NCI-H524 (cell line): ENCODE measurements at places on chromosomes 1 and 21.

GRCh38 chr1:164670026-164670425, 111.0 kb downstream of the PBX1 start:
- no peak for DNase-seq

GRCh38 chr1:155741908-155742307, 53.0 kb downstream of the DAP3 start:
- no peak for DNase-seq

DNA sequence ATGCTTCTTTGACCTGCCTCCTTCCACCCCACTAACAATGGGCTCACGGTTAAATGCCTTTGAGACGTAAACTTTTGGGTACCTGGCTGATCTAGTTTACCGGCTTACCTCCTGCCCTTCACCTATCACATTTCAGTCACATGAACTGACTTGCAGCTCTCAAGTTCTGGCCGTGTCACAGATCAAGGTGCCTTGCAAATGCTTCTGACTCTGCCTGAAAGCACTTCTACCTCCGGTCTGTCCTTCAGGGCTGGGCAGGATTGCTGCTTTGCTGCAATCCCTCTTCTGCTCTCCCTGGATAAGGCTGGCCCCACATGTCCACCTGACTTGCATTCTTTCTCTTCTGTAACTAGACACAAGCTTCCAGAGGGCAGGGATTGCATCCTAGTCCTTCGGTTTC, 69.0 kb downstream of the GRIK1 start:
- no peak for DNase-seq

DNA sequence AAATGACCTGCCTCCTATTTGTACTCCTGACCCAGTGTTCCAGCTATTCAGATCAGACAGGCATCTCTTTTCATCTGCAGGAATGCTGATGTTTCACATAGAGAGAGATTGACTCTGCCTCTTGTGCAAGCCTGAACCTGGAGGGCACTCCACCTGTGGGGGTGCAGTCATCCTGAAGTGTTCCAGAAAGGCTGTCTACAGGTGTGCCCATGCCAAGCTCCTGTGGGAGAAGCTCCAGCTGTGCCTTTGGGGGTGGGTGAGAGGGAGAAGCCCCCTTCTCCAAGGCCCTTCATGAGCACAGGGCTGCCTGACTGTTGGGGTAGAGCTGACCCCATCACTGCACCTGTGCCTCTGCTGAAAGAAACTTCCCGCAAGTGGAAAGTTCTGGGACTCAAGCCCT, 22.8 kb downstream of the IFI44 start:
- DNase-seq = no peak

DNA sequence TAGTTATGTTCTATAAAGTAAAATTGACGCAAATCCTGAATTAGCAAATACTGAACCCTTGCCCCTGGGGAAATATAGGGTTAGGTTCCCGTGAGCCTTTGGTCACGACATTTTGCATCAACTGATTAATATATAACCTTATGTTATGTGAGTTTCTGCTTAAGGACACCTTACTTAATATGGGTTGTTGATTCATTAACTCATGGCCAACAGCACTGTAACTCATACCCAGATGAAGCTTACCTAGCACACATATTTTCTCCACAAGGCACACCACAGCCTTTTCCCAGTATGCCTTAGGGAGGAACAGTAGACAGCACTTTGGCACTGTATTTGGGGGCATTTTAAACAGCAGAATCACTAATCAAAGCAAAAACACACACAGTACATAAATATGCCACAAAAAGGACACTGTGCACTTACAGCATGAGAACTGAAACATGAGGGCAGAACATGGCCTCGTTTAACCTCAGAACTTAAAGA, 15.1 kb downstream of the INAVA start:
- no peak for DNase-seq

- DNase-seq = no peak
Measured at GRCh38 chr1:59755069-59755685, 59.6 kb upstream of the HOOK1 start.

DNA sequence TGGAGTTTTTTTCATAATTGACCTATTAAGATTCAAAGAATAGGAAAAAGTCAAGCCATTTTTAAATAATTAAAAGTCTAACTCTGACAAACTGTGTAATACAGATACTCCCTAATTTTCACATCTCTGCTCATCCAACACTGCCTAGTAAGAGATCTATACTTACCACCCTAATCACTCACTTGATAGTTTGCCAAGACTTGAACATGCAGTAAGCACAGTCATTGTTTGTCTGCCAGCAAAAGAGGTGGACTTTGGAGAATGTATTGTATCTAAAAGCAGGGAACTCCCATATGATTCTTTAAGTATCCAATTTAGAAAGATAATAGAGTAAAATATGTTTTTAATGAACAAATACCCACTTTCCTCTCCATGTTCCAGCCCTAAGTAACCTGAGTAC, 15.5 kb downstream of the TMEM59 start:
- no peak for DNase-seq

GRCh38 chr1:145960468-145961108, 2.8 kb upstream of the LIX1L start:
- peak; percentile 75 for DNase-seq

GRCh38 chr1:116178837-116179236, 67.6 kb downstream of the MAB21L3 start:
- no peak for DNase-seq

DNA sequence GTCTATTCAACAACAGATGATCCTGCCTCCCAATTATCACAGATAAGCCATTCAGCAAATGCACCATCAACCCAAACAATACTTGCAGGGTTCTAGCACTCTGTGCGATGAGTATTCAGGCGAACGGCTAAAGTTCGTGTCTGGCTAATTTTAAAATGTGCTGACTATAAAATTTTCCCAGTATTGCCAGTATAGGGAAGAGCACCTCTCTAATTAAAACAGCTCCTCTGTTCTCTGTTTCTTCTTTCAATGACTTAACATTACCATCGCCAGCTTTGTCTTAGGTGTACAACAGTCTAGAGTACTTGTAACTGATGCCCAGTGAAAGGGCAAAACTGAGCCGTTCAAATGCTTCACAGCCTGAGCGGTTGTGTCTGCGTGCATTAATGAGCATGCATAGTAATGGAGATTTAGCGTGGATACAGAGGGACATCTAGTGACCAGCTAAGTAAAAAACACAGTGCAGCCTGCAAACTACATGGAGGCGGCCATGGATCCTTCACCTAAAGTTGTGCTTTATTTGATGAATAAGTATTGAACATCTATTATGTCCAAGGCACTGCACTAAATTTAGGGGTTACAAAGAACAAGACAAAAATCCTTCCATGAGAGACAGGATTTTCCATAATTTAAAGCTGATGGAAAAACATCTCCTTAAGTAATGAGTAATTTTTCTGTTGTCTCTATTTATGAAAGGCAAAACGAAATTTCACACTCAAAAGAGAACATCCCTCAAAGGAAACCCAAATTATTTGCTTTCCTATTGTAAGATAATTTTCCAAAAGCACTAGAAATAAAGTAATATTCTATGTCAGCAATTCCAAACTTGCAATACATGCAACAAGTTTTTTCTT, 120.0 kb downstream of the SETD4 start:
- DNase-seq = peak; percentile 91

- no peak for DNase-seq
Measured at GRCh38 chr1:234889643-234890042, 239.0 kb downstream of the TOMM20 start.

DNA sequence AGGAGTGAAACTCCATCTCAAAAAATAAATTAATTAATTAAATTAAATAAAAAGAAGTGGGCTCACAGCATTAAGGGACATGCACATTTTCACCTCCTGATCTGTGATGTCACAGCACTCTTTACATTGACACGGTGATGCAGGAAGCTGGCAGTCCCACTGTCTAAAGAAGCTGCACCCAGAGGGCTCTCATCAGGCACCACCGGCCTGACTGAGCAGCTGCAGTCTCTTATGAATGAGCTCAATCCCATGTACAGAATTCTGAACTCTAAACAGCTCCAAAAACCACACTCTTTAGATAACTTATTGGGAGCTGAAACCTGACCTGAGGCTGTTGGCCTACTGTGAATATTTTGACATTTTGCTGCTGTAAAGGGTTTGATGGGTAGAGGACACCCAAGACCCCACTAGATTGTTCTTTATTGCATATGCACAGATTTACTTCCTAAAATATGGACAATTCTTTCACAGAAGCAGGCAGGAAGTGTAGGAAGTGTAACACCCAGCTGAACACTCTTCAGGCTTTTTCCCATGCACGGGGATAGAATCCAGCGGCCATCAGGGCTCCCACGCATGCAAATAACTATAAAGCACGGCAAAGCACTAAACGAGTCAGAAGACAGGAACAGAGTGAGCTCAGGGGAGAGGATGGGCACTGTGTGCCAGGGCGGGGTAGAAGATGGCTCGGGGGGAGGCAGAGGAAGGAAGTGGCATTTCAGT, 46.2 kb downstream of the L1TD1 start:
- no peak for DNase-seq

GRCh38 chr1:208606959-208607358, 362.8 kb upstream of the PLXNA2 start:
- peak; percentile 25 for DNase-seq

GRCh38 chr1:27634177-27634984, 604 bp downstream of the FGR start:
- DNase-seq = no peak

DNA sequence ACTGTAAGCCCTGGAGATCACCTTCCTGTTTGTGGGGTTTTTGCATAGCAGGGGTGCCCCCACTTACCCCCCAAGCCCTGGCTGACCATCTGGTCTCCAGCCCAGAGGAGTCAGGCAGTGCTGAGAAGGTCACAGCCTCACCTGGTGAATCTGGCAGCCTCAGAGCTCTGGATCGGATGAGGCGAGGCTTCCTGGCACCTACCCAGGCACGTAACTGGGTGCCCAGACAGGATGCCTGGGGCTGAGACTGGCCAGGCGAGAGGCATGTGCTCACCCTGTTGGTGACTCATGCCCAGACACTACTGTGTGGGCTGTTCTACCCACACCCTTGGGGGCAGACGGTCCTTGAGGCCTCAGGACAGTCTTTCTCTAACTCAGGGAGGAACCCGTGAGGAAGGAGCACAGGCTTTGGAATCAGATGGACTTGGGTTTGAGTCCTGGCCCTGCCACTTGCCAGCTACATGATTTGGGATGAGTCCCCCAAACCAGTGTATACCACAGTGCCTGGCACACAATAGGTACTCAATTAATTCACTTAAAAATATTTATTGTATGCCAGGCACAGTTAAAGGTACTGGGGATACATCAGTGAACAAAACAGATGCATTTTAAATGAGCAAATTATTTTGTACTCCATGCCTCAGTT, 15.1 kb upstream of the PADI3 start:
- DNase-seq = no peak

DNA sequence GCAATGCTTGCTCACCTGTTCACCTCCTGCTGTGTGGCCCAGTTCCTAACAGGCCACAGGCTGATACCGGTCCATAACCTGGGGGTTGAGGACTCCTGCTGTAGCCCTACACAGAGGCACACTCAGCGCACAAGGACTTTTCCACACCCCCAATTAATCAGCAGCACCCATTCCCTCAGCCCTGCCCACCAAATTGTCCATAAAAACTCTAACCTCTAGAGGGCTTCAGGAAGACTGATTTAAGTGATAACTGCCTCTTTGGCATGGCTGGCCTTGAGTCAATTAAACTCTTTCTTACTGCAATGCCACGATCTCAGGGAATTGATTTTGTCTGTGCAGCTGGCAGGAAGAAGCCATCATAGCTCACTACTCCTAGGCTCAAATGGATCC, 71.3 kb upstream of the MUTYH start:
- DNase-seq = no peak

DNA sequence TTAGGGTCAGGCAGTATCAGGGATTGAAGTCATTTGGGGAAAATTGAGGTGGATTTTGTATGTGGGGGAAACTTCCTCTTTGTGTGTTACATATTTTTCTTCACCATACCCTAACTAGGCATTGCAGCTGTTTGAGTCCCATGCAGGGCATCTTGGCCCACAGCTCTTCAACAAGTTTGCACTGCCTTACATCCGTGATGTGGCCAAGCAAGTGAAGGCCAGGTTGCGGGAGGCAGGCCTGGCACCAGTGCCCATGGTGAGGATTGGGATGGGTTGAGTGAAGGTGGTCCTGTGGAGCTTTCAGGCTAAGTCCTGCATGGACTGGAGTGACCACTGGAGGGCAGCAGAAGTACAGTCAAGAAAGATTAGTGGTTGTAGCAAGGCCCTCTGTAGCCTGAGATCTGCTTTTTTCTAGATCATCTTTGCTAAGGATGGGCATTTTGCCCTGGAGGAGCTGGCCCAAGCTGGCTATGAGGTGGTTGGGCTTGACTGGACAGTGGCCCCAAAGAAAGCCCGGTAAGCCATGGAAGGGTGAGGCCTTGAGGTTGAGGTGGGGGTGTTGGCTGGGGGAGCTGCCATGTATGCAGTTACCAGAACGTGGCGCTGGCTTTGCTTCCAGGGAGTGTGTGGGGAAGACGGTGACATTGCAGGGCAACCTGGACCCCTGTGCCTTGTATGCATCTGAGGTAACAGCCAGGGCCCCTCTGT, 2.4 kb downstream of the UROD start:
- DNase-seq = peak; percentile 76

DNA sequence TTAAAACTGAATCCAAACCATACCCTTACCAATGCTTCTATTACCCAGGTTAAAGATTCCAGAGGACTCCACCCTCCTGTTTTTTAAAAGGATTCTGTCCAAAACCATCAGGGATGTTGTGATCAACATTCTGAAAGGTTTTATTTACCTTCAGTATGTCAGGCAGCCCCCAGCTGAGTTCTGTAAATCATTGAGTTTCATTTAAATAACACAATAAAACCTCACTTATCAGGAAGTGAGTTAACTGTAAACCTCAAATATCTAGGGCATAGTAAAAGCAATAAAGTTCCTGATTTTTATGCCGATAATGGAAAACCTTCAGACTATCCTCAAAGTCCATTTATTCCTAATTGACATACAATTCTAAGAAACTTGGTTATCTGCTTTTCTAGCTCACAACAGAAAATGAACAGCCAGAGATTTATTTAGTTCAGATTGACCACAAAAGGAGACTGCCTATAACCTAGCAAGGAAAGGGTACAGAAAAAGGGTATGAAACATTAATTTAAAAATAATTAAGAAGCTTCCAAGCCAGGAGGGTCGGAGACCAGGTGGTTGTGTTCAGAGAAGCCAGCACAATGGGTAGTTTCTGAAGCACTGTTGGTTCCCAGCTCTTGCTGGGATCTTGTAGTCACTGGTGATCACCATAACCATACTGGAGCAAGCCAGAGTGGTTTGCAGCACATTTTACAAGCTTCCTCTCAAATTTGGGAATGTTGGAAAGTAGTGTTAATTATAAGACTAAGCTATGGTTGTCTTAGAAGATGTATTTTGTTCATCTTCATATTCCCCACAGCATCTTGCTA, 336.4 kb upstream of the FMN2 start:
- no peak for DNase-seq

- DNase-seq = peak; percentile 92
Measured at GRCh38 chr1:154559466-154560044, 1.1 kb upstream of the UBE2Q1 start.

DNA sequence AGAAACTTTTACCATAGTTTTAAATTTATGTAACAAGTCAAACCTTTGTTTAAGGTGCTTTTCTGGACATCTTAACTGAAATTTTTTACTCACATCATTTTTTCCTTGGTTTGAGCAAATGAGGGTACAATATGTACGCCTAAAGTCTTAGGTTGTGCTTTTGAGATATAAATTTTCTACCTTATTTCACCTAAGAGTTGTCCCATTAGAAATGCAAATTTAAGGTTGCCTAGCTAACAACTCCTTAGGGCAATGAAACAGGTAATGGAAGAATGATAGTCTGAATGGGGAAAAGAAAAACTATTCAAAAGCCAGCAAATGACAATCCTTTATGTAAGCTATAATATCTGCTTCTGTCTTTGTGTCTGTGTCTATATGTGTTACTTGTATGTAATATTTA, 19.6 kb downstream of the NRDC start:
- no peak for DNase-seq

- no peak for DNase-seq
Measured at GRCh38 chr1:25208561-25209222, 23.6 kb downstream of the SYF2 start.
